ENCODE measurements at places on chromosomes 6 and 20.
A peak's percentile ranks its signal among the peaks of the same experiment; 100 is the strongest.

DNA sequence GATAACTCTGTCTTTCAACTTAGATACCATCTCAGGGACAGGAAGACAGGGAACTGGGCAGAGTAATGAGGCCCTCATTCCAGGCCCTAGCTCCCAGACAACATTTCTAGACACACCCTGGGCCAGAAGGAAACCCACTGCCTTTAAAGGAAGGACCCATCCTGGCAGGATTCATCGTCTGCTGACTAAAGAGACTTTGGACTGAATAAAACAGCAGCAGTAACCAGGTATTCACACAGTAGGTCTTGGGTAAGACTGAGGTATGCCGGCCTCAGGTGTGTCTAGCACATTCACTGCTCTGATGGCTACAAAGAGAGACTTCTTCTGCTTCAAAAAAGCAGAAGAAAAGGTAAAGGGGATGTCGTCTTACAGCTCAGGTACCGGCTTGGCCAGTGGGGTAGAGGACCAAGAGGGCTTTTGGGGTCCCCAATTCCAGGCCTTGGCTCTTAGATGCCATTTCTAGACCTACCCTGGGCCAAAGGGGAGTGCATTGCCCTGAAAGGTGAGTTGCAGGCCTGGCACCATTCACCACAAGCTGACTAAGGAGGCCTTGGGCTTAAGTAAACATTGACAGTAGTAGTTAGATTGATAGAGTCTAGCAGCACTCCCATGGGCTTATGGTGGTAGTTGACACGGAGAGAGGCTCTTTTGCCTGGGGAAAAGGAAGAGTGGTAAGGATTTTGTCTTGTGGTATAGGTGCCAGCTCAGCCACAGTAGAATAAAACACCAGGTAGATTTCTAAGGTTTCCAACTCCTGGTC is 13.4 kb downstream of the SNX14 start:
- peak; percentile 74 for DNase-seq

DNA sequence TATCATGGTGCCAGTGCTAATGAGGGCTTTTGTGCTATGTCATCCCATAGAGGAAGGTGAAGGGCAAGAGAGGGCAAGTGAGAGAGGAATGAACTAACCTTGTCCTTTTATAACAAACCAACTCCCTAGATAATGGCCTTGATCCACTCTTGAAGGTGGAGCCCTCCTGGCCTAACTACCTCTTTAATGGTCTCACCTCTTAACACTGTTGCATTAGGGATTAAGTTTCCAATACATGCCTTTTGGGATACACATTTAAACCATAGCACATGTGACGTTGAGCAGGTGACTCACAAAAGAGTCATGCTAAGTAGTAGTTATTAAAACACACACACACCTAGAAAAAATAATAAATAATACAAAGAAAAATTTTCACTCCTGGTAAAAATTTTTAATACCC is 36.9 kb downstream of the CCN2 start:
- DNase-seq = no peak

DNA sequence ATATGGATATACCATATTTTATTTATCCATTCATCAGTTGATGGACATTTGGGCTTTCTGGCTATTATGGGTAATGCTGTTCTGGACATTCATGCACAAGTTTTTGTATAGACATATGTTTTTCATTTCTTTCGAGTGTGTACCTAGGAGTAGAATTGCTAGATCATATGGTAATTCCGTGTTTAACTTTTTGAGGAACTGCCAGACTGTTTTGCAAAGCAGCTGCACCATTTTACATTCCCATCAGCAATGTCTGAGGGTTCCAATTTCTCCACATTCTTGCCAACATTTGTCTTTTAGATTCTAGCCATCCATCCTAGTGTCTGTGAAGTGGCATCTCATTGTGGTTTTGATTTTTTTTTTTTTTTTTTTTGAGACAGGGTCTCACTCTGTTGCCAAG is 20.8 kb downstream of the SRC start:
- DNase-seq = no peak

DNA sequence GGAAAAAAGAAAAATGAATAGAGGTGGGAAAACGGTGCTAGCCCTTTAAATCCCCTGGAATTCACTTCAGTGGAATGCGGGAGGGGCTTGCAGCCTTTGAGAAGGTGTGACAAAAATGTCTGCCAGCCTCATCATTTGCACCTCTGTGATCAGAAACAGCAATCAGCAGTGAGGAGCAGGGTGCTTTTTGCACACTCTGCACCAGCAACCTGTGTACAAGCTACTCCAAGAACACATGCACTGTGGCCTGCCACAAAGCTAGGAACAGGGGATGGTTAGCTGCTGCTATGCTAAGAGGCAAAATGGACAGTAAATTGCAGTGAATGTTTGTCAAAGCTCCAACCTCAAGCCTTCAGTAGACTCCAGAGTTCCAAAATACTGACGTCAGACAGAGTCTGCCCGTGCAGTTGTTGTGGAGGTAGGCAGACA is 29.7 kb downstream of the GINS1 start:
- DNase-seq = no peak

DNA sequence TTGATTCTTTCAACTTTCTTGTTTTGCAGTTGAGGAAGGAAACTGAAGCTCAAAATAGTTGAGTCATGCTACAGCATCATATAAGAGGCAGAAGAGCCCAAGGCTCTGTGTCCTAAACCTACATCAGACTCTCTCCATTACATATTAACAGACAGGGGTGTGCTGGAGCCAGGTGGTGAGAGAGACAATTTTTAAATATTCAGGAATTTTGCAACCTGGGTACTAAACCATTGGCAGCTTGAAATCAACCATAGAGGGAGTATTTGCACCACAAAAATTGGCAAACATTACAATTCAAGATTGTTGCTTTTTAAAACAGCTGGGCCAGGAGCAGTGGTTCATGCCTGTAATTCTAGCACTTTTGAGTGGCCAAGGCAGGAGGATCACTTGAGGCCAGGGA is 65.8 kb upstream of the SOX4 start:
- peak; percentile 44 for DNase-seq

GRCh38 chr20:48463096-48463720 is 364.6 kb downstream of the PREX1 start:
- no peak for DNase-seq

DNA sequence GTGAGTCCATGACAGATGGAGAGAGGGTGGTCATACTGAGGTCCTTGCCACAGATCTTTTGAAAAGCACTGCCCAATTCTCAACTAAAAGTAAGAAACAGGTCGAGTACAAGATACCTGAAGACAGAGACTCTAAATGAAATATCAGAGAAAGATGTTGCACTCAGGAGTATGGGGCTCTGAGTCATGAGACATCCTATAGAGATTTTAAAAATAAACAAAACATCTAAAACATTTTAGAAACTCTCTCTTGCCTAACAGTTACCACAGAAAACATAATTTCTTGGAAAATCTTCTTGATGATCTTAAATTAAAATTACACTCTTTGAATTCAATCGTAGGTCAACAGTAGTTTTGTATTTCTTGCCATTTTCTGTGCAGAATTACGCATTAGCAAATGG is 348.9 kb upstream of the MARCKS start:
- DNase-seq = no peak
